ENCODE measurements at places on chromosomes 13 and 19. TPM values are rescaled to one million over a fixed set of nuclear protein-coding genes. Genes with fewer than 3 reads are reported as not detected.
A peak's percentile ranks its signal among the peaks of the same experiment; 100 is the strongest.

GRCh38 chr13:52085421-52085820 lies 43.5 kb downstream of the NEK5 start:
- no peak overlapping the region for H3K4me3 ChIP-seq
- DNase-seq, result no peak
- H3K27me3 ChIP-seq, result peaks cover 4% of the 10 kb centered on the region
- peaks cover 2% of the 10 kb centered on the region for H3K36me3 ChIP-seq

DNA sequence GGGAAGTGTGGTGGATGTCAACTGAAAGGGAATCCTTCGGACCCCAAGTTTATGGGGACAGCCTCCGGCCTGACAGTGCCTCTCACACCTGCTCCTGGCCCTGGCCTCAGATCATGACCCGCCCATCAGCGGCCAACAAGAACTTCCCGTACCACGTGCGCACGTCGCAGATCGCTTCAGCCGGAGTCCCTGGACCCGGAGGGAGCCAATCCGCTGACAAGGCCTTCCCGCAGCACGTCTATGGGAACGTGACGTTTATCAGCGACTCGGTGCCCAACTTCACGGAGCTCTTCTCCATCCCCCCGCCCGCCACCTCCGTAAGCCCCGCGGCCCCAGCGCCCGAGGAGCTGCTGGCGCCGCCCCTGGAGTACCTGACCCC lies 2.0 kb upstream of the MEGF8 start:
- no peak overlapping the region for H3K27ac ChIP-seq
- no peaks in the 10 kb centered on the region for H3K36me3 ChIP-seq
- H3K27me3 ChIP-seq, result peaks cover 23% of the 10 kb centered on the region
- no peak overlapping the region for H3K4me3 ChIP-seq

DNA sequence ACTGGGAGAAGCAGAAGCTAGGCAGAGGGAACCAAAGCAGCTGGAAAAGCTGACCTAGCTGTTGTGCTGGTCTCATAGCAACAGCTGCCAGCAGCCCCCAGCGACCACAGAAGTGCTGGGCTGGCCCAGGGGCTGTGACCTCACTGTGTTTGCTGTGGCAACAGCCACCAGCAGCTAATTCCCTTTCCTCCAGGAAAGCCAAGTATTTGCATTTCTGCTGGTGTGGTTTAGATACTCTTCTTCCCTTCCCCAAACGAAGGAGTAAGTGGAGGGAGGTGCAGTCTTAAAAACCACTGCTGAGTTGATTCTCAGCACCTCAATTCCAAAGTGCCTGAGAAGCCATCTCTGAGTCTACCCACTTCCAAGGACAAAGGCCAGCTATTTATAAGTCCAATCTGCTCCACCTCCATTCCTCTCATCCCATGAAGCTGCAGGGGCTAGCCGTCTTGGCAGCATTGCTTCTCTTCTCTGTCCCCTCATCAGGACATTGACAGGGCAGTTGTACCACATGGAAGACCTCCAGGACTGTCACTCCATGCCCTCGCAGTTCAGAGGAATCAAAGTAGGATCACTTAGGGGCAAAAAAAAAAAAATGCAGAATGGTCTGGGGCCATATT lies 11.5 kb upstream of the CCDC97 start:
- H3K36me3 ChIP-seq, result peaks cover 51% of the 10 kb centered on the region
- DNase-seq, result no peak
- H3K4me3 ChIP-seq, result peak overlapping the region; percentile 38
- peak overlapping the region; percentile 99 for H3K27ac ChIP-seq

DNA sequence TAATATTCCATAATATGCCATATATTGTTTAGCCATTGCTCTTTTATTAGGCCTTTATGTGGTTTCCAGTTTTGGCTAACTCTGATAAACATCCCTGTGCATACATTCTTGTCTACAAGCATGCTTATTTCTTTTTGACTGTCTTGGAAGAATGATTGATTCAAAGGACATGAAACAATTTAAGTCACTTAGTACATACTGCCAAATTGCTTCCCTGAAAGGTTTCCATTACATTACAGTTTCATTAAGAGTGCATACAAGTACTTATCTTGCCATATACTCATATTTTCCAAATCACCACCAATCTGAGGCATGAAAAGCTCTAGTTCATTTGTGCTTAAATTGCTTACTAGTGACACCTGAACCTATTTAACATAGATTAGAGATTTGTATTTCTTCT lies 113.9 kb downstream of the OXGR1 start:
- peaks cover 14% of the 10 kb centered on the region for H3K27me3 ChIP-seq
- H3K4me3 ChIP-seq, result no peak overlapping the region
- peaks cover 2% of the 10 kb centered on the region for H3K36me3 ChIP-seq
- no peak for DNase-seq
- no peaks in the 10 kb centered on the region for H3K4me1 ChIP-seq
- H3K27ac ChIP-seq, result no peak overlapping the region

DNA sequence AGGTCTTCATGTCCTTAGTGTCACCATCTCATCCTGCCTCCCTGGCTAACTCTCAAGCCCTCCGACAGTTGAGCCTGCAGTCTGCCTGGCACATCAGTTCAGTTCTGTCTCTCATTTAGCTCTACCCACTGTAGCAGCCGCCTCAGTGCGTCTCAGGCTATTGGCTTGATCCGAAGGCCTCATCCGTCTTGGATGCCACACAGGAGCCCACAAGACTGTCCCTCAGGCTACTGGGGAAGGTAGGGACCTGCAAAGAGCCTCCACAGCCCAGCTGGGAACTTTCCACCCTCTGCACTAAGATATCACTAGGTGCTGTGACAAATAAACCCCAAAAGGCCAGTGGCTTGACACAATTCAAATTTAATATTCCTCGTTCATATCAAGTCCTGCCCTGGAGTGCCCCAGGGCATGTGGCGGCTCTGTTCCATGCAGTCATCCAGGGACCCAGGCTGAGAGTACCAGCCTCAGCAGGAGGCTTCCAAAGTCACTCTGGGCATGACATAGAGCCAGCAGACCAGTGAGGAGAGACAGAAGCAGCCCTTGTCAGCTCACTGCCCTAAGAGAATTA lies 5.7 kb downstream of the VSTM2B start:
- H3K27ac ChIP-seq, result no peak overlapping the region
- H3K36me3 ChIP-seq, result peaks cover 3% of the 10 kb centered on the region
- no peak overlapping the region for H3K4me3 ChIP-seq
- peaks cover 22% of the 10 kb centered on the region for H3K4me1 ChIP-seq

DNA sequence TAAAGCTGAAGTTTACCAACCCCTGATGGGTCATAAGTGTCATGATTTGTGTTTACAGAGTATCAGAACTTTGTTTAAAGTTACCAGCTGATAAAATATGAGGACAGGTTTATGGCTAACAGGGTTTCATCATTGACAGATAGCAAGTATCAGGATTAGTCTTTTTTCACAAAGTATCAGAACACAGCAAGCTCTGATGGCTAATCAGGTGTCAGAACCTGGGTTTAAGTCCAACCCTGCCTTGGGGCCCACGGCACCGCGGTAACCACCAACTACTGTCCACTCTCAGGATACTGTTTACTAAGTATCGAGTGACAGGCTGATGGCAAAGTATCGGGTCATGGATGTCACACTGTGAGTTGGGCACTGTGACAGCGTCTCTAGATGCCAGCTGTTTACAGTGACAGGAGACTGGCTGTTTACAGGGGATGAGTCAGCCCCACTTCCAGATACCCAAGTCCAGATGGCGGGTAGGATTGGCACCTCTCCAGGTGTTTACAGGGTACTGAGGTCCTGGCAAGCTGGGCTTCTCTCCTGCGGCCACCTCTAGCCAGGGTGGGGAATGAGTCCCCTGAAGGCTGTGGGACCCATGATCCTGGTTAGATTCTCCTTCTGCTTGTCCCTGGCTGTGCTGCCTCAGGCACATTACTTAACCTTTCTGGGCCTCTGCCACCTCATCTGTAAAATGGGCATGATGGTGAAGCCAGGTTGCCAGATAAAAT lies 21.8 kb downstream of the ARRDC2 start:
- peaks cover 7% of the 10 kb centered on the region for H3K4me1 ChIP-seq
- no peaks in the 10 kb centered on the region for H3K36me3 ChIP-seq
- no peak for DNase-seq
- H3K27ac ChIP-seq, result no peak overlapping the region
- H3K4me3 ChIP-seq, result no peak overlapping the region

DNA sequence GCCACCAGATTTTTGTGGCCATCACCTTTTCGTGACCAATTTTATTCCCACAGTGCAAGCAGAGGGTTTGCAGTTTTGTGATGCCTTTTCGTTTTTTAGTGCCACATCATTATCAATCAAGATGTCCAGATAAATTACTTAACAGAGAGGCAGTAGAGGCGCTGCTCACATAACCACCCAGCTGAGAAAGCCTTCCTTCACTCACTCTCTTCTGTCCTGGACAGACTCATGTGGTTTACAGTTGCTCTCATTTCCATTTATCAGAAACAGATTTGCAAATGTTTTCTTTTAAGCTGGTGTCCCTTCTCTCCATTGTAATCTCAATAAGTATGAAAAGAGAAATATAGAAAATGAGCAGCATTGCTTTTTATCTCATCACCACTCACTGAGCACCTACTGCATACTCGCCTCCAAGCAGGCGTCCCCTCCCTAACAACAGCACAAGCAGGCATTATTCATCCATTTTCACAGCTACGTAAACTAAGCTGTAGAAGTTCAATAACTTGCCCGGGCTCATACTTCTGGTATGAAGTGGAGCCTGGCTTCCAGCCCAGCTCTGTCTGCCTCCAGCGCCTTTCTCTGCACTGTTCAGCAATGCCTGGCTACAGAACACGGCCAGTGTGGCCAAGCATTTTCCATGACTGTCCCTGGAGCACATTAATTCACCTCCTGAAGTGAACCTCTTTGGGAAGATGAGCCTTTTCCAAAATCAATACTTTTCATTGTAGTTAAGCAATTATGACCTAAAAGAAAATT lies 34.6 kb upstream of the KATNAL1 start:
- H3K4me3 ChIP-seq, result peak overlapping the region; percentile 23
- peak overlapping the region; percentile 86 for H3K27ac ChIP-seq
- peaks cover 51% of the 10 kb centered on the region for H3K4me1 ChIP-seq

- no peaks in the 10 kb centered on the region for H3K27me3 ChIP-seq
- no peak for DNase-seq
- H3K36me3 ChIP-seq, result peaks cover 6% of the 10 kb centered on the region
- H3K4me3 ChIP-seq, result peak overlapping the region; percentile 88
- H3K4me1 ChIP-seq, result peaks cover 27% of the 10 kb centered on the region
These were observed 666 bp upstream of the ZNF320 start for GRCh38 chr19:52898101-52898500.

- H3K4me3 ChIP-seq, result no peak overlapping the region
- no peaks in the 10 kb centered on the region for H3K4me1 ChIP-seq
- no peaks in the 10 kb centered on the region for H3K36me3 ChIP-seq
- no peak overlapping the region for H3K27ac ChIP-seq
- peaks cover 16% of the 10 kb centered on the region for H3K27me3 ChIP-seq
- no peak for DNase-seq
These were observed 21.8 kb downstream of the FGF14 start for GRCh38 chr13:102380012-102380411.

- H3K4me3 ChIP-seq, result no peak overlapping the region
- no peak overlapping the region for H3K27ac ChIP-seq
- peaks cover 3% of the 10 kb centered on the region for H3K27me3 ChIP-seq
- H3K4me1 ChIP-seq, result no peaks in the 10 kb centered on the region
- no peak for DNase-seq
- H3K36me3 ChIP-seq, result peaks cover 2% of the 10 kb centered on the region
These were observed 466.0 kb downstream of the FOXO1 start for GRCh38 chr13:40200273-40200978.

- no peak overlapping the region for H3K4me3 ChIP-seq
- peaks cover 2% of the 10 kb centered on the region for H3K4me1 ChIP-seq
- peaks cover 38% of the 10 kb centered on the region for H3K27me3 ChIP-seq
- no peak overlapping the region for H3K27ac ChIP-seq
These were observed 959 bp upstream of the IGFL3 start for GRCh38 chr19:46125447-46125846.

DNA sequence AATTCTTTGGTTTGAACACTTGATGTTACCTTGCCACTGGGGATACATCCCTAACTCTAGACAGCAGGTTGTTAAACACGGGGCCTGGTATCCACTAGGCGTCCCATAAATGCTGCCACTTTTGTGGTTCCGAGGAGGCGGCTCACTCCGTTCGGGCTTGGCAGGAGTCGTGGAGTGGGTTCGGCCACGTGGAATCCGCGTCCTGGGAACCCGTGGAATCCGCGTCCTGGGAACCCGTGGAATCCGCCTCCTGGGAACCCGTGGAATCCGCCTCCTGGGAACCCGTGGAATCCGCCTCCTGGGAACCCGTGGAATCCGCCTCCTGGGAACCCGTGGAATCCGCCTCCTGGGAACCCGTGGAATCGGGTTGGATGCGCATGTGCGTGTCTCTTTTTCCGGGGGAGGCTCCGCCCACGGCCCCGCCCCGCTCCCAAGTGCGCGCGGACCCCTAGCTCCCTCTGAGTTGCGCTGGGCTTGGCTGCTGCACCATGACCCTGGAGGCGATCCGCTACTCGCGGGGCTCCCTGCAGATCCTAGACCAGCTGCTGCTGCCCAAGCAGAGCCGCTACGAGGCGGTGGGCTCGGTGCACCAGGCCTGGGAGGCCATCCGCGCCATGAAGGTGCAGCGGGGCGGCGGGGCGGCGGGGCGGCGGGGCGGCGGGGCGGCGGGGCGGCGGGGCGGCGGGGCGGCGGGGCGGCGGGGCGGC lies at the start of gene MRI1:
Gene MRI1 (plus strand): TSS at position 422 of the 707 bp plus-strand sequence. CDS start 67 bp downstream, at position 489.
- peak within 1 kb of the TSS; percentile 82 for H3K4me3 ChIP-seq
- H3K27ac ChIP-seq, result peak within 1 kb of the TSS; percentile 63
- H3K27me3 ChIP-seq, result no peaks in the 10 kb centered on the region

METTL21C gene
- not detected for total RNA-seq

SIGLEC14 gene
- total RNA-seq, result not detected

POGLUT2 gene
- total RNA-seq, result 37.3 TPM

Measured in chondrocyte (in vitro differentiated cells).